Activated naive CD8-positive, alpha-beta T cell treated with anti-CD3 and anti-CD28 coated beads, Interleukin-2, amount 50 U/mL, for 24 hours (primary cell): ENCODE measurements at places on chromosomes 5 and 9.

GRCh38 chr9:35691757-35692301 is 2.1 kb upstream of the TPM2 start:
- no peak for DNase-seq

GRCh38 chr9:127262602-127263001 is 2.0 kb upstream of the GARNL3 start:
- DNase-seq = no peak

GRCh38 chr5:24623624-24624023 is 21.2 kb downstream of the CDH10 start:
- DNase-seq = no peak

GRCh38 chr9:136808806-136809158 is 1.0 kb downstream of the RABL6 start:
- DNase-seq = no peak

- DNase-seq = peak; percentile 78
These were observed 33.7 kb downstream of the USP20 start for GRCh38 chr9:129868872-129869486.

- DNase-seq = no peak
These were observed 186.7 kb downstream of the KIAA0825 start for GRCh38 chr5:94431696-94432095.

DNA sequence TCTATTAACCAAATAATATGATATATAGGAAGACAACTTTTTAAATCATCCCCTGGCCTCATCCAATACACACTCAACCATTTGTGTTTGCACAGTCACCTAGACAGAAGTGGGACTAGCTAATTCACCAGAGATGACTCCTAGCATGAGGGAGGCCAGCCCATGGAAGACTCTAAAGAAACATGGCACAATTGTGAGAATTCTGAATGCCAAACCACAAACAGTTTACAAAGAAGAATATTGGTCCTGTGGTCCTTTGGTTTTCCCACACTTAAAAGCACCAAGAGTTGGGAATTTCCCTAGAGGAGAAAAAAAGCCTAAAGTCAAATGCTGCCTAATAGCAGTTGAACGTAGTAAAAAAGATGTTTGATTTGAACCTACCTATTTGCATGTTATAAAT is 609.9 kb downstream of the ACTL7B start:
- no peak for DNase-seq

DNA sequence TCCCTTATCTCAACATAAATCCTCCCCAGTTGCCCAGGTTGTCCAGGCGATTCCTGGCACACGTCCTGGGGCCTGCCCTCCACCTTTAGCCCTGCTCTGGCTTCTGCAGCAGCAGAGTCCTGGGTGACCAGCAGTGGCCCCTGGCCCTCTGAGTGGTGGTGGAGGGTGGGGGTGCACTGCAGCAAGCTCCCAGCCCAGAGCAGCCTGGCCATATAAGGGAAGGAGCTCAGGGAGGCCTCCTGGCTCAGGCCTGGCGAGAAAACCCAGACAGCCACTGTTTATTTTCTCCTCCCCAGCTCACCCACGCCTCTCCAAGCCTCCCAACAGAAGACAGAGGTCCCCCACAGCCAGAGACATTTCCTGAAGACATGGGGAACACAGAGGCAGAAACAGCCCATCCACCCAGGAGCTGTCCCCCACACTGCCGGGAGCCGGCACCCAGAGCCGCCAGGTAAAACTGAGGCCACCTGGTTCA is 44.7 kb upstream of the IL17B start:
- no peak for DNase-seq

GRCh38 chr9:14281136-14281795 is 32.7 kb downstream of the NFIB start:
- no peak for DNase-seq

DNA sequence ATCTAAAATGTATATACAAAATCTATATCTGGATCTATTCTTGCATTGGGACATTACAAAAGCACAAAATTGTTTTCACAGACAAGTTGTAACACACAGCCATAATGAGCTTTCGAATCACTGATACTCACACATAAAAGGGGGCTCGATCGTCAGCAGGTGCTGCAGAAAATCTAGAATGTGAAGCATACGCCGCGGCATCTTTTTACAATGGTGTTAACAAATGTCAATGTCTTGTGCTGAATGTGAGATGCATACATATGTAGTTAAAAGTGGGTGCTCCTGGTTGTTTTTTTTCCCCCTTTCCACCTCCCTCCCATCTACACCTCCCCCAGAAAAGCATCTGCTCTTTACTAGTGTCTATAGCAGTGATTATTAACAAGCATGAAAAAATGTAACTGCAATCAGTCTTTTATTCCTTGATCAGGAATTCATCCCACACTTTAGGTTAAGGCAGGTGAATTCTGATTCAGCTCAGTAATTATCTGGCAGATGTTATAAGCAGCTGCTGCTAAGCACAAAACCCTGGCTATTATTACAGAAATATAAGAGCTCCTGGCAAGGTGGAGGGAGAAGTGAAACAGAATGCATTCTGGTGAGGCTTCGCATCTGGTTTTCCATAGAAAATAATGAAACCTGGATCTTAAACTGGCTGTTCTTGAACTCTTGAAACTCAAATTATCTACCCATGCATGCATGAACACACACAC is 114.1 kb downstream of the MPDZ start:
- no peak for DNase-seq

DNA sequence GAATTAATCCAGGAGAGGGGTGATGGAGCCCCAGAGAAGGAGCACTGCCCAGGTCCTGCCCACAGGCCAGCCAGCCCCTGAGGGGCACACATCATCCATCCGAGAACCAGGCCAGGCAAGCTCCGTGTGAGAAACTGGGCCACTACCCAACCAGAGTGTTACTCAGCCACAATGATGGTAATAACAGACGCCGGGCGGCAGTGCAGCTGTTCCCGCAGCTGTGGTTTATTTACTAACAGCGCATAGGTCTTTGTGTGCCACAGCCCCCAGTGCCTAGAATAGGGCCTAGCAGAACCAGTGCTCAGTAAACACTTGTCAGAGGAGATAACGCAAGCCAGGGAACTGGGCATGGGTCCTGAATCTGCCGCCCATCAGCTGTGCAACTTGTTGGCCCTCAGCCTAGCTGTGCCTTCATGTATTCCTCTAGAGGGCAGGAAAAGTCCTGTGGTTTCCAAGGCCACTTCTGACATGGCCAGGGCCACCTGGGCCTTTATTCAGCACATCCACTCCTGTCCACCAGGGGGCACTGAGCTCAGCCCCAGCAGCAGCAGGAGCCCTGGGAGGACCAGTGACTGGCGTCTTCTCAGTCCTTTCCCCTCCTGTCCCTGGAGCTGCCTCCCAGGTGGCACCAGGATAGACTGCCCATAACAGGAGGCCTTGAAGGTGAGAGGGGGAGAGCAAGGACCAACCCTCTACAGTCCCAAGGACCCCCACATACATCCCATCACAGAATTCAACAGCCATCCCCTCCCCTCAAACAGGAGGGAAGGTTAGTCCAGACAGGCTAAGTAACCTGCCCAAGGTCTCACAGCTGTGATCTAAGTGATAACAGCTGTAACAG is 2.1 kb downstream of the MXD3 start:
- peak; percentile 77 for DNase-seq

DNA sequence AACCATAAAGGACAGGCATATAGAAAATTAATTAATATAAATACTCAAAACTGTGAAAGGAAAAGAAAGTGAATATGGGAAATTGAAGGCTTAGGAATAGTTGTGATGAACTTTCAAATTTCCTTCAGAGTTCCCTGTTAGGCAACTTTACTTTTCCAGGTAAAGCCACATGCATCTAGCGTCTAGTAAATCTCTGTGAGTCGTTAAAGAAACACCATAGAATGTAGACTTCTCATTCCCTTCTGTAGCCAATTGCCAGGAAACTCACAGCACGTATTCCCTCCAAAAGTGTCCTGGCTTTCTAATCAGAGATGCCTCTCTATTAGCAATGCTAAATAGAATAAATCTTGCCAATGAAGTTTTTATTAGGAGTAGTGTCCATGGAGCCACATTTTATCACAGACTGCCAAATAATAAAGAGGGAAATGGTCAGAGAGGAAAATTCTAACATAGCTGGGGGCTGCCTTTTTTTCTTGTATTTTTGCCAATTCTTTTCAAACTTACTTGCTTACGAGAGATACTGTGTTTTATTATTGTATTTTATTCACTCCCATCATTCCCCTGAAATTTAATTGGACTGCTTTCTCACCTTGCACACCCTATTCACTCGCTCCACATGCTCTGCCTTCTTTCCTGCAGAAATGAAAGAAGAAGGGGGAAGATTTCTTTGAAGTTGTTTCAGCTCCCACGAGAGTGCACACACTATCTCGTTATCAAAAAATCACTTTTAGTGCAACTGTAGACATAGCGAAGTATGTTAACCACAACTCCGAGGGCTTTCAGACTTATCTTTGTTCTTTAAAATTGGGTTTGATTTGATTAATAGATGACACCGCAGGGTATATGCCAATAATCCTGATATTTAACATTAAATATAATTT is 439.0 kb downstream of the CSNK1G3 start:
- no peak for DNase-seq

- no peak for DNase-seq
These were observed 75.2 kb upstream of the FREM1 start for GRCh38 chr9:14985419-14985818.

GRCh38 chr5:77882670-77883257 is 106.6 kb upstream of the TBCA start:
- DNase-seq = peak; percentile 8

GRCh38 chr5:91645347-91645746 is 262.2 kb upstream of the ARRDC3 start:
- no peak for DNase-seq

DNA sequence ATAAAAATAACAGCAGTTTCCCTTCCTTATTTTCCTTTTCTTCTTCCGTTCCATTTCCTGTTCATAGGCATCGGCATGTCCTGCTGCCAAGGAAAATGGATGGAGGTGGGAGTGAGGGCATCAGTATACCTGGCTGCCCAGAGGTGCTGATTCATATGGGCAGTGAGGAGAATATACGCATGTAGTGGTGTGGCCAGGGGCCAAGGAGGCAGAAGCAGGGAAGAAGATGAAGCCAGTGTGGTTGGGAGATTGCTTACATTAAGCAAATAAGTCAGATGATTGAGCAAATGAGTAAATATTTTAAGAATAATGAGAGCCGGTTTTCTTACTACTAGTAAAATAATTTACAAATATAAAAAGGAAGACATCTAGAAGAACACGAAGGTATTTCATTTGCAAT is 344.9 kb upstream of the PAPPA start:
- no peak for DNase-seq
